Suprapubic skin (tissue), 4 donors: ENCODE measurements at places on chromosomes 11 and 22.

DNA sequence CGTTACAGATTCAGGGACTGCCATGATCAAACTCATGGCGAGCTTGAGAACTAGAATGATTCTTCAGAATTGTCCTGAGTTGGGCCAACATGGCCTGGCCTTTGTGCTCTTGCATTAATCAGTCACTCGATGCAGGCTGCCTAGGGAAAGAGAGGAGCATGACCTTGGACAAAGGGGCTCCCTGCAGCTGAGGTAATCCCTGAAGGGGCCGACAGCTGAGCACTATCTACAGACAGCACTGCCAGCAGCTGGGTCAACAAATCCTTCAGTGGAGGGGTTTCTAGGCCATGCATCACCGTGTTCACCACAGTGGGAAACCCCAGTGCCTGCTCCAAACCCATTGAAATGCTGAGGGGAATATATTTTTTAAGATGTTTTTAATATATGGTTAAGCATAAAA is 159.5 kb upstream of the POU2AF2 start:
- DNase-seq, result no peak

GRCh38 chr11:73295241-73295995 is 12.7 kb upstream of the ARHGEF17 start:
- no peak for DNase-seq

DNA sequence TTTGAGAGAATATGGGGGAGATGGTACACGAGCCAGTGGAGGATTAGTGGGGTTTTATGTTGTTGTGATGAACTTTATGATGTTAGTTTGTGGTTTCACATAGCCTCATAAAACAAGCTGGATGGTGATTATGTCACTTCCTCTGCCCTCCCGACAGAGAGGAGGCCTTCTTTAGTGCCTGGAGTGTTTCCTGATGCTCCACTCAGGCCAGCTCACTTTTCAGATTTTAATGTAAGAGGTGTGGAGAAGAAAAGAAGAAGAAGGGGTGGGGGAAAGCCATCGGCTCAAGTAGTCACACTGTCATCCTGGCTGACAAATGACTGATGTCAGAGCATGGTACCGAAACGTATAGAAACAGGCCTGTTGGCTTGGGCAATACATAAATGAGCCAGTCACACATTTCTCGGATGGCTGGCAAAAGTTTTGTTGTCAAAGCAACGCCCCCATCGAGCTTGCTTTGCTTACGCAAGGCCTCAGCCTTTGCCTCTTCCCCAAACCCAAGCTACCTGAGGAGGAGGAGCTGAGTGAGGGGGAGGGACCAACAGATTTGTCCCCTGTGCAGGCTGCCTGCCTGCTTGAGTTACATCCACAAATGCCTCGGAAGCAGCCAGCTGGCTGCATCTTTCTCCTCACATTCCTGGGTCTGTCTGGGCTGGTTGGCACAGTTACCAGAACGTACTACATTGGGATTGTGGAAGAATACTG is at the start of gene HEPHL1:
Gene HEPHL1, plus strand, starts transcription at position 578 of the 705 bp plus-strand sequence. Its CDS starts 15 bp downstream, at position 593.
- DNase-seq, result no peak

GRCh38 chr22:23257889-23258825 is 77.8 kb downstream of the BCR start:
- DNase-seq, result no peak

DNA sequence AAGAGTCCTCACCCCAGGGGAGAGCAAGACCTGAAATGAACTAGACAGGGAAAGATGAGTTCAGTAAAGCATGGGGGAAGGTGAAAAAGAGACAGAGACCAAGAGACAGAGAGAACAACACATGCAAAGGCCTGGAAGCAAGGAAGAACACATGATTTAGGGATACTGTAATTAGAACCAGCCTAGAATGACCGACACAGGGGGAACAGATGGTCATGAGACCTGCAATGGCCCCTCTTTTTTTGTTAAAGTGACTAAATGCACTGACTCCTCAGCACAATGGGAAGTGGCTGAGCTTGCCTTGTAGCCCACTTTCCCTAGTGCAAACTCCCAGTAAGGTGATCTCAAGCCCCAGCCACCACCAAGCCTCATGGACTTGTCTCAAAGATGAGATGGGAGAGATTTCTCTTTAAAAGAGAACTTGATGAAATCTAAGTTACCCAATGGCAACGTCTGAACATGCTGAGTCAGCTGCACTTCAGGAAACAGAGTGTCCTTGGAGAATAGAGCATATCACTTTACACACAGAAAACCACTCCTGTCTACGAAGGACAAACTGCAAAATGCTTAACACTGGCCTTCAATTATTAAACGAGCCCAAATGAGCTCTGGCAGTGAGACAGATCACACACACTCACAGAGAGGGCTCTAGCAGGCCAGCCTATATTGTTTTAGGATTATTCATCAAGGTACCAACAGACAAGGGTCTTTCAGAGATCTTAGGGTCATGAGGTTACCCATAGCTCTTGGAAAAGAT is 91.0 kb downstream of the SERGEF start:
- DNase-seq, result no peak

- DNase-seq, result no peak
Observed at GRCh38 chr11:975827-976226, 50.2 kb downstream of the AP2A2 start.

- no peak for DNase-seq
Observed at GRCh38 chr11:109668973-109669634, 247.1 kb downstream of the C11orf87 start.

DNA sequence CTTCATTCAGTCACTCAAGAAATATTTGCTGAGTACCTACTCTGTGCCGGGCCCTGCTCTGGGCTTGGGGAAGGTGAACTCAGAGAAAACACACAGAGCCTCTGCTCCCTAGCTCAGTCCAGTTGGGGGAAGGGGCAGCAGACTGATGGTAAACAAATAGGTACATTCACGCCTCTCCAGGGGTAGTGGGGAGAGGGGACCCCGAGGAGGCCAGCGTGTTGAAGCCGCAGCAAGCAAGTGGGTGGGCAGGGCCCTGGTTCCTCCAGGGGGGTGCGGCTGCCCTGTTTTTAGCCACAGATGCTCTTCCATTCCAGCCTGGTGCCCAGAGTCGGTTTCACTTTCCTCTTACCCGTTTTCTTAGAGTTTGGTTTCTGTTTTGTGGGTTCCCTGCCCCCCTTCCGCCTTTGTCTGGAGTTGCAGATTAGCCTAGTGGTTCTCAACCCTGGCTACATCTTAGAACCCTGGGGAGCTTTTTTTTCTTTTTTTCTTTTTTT is 8.7 kb downstream of the DRAP1 start:
- DNase-seq, result no peak

DNA sequence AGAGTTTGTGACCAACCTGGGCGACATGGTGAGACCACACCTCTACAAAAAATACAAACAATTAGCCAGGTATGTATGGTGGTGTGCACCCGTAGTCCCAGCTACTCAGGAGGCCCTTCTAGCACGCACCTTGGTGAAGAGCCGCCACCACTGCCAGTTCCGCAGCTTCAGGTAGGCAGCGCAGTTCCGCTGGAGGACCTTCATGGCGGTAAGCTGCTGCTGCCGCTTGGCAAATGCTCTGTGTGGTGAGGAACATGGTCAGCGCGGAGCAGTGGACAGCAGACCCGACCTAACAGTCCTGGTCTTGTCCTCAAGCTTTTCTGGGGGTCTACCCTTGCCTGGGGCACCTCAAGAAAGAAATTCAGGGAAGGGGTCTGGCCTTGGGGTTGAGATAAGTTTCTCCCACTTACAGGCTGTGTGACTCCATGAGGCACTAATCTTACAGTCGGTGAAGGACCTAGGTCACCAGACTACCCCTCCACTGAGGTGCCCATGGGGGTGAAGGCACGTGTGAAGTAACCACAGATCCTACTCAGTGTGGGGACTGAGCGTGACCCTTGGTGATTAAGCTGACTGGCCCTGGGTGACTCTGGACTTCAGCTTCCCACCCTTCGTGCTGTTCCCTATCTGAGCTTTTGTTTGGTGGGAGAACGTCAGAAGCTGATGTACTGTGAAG is 49.6 kb downstream of the APOL1 start:
- no peak for DNase-seq

GRCh38 chr11:17803754-17804334 is 69.3 kb downstream of the KCNC1 start:
- DNase-seq, result no peak

GRCh38 chr22:34414467-34415440 is 494.5 kb upstream of the LARGE1 start:
- DNase-seq, result no peak

DNA sequence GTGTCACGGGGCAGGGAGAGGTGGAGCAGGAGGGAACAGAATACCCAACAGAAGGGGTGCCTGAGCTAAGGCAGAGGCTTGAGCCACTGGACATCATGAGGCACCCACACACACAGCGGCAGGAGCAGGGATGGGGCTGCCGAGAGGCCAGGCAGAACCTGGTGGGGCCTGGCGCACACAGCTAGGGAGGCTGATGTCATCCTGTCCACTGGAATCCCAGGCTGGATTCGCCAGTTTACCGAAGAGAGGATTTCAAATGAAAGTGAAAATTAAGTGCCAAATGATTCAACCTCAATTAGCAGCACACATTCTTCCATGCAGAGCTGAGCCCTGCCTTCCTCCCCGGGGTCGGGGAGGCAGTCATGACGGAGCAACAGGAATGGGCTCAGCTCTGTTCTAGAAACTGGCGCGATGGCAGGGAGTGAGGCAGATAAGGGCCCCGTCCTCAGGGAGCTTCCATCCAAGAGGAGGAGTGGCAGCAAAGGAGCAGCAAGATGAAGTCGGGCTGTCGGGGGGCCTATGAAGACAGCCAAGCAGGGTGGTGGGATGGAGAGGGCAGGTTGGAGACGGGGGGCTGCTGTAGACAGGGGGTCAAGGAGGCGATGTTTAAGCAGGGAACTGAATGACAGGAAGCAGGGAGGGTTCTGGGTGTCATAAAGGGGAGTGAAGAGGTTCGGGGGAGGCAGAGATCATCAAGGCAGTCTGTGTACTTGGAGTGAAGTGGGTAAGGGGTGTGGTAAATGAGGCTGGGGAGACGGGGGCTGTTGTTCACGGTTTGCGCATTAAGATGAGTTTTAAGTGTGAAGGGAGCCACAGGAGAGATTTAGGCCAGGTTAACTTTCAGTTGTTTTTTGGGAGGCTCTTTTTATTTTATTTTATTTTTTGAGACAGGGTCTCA is 6.4 kb downstream of the RAC2 start:
- no peak for DNase-seq

GRCh38 chr11:113531575-113532451 is 56.6 kb upstream of the DRD2 start:
- no peak for DNase-seq

DNA sequence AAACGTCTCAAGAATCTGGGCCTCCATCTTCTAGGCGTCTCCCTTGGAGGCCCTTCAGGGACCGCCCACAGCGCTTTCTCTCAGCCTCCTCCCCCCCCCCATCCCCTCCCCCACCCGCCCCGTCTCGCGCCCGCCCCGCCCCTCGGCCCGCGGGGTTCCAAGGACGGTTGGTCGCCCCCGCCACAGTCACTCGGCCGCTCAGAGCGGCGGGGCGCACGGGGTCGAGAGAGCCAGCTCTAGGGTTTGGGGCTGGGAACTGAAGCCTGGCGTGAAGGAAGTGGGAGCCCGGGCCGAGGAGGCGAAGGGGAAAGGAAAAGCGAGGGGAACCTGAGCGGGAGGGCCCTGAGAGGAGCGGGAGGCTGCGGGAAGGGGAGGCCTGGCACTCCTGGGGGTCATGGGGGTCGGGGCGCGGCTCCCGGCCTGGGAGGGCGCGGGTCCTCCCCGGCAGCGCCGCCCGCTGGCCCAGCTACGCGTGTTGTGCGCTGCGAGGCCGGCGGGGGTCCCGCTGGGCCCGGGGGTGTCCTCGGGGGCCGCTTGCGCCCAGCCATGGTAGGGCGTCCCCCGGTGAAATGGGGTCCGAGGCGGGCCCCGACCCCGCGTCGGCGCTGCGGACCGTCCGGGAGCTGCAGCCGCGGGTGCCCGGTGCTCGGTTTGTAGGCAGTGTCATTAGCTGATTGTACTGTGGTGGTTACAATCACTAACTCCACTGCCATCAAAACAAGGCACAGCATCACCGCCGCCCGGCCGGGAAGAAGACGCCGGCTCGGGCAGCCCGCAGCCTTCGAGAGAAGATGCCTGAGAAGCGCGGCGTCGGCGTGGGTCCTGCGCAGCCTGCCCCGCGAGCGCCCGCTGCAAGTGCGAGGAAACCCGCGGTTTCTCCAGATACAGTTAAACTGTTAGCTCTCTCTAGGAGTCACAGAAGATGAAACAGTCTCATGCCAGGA is at the start of gene BTG4:
Gene BTG4, minus strand, starts transcription at position 91 of the 944 bp plus-strand sequence. CDS start 13,610 bp downstream, outside the sequence.
- DNase-seq, result no peak

- no peak for DNase-seq
Observed at GRCh38 chr22:21710156-21710555, 25.4 kb downstream of the YPEL1 start.

DNA sequence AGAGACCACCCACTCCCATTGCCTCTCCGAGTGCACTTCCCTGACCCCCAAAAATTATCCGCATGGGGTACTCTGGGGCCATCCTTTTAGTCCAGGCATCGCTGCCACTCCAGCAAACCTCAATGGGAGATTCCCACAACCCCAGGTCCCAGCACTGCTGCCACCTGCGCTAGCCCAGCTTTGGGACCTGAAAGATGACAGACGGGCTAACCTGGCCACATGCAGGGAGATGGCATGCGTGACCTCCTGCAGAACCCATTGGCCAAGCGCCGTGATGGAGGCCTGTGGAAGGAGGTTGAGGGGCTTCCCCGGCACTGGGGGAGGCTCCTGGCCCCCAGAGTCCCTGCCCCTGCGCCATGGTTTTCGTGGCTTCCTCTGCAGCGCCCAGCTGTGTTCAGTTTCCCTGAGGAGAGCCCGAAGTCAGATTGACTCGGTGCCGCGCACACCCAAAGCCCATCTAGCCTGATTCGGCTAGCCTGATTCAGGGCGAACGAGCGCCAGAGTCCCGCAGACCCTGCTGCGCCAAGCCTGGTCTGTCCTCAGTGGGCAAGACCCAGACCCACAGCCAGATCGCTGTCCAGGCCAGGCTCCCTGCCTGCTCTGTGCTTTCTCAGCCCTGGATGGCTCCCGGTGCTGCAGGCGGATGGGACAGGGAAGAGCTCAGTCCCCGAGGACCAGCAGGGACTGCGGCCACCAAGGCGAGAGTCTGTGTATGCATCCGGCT is 751 bp upstream of the WNT7B start:
- no peak for DNase-seq

DNA sequence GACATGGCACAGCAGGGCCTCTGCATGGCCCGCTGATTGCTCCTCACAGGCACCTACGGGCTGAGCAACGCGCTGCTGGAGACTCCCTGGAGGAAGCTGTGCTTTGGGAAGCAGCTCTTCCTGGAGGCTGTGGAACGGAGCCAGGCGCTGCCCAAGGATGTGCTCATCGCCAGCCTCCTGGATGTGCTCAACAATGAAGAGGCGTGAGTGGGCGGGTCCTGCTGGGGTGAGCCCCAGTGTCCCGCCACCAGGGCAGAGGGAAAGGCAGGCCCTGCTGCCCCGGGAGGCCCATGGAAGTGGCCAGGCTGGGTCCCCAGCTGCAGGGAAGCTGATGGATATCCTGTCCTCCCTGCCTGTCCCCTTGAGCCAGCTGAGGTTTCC is 18.6 kb upstream of the DGCR8 start:
- no peak for DNase-seq

- DNase-seq, result no peak
Observed at GRCh38 chr11:118883004-118883367, 706 bp upstream of the CXCR5 start.

- DNase-seq, result no peak
Observed at GRCh38 chr11:837189-837989, 4.6 kb downstream of the CD151 start.

GRCh38 chr22:44159811-44160210 is 20.9 kb upstream of the PARVG start:
- DNase-seq, result no peak

- no peak for DNase-seq
Observed at GRCh38 chr22:40583053-40583741, 53.3 kb downstream of the MRTFA start.

GRCh38 chr11:76918941-76919386 is 58.2 kb downstream of the ACER3 start:
- no peak for DNase-seq
